ENCODE measurements at places on chromosomes 2 and 18.

DNA sequence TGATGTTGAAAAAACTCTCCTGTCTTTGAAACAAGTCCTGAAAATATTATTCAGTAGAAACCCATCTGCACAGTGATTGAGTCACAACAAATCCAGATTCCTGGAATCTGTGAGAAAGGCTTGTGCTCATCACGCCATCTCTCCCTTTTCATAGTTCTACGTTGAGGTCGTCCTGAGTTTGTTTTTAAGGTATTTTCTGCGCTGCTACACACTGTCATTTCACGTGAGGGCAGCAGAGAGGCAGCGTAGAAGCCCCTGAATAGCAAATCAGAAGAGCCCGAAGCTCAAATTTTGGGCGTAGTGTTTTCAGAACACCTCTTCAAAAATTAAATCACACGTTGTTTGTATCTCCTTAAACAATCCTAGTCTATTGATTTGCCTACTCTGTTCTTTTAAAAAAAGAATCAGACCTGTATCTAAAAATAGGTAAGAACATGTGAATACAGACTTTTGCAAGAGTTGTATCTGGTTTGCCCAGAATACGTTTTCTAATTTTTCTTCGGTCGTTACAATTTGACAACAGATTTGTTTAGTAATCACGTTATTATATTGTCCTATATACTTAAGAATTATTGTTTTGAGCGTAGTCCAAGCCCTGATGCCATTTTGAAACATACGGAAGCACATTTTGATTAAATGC is 61.6 kb upstream of the SLC38A11 start:
- no peak for DNase-seq

DNA sequence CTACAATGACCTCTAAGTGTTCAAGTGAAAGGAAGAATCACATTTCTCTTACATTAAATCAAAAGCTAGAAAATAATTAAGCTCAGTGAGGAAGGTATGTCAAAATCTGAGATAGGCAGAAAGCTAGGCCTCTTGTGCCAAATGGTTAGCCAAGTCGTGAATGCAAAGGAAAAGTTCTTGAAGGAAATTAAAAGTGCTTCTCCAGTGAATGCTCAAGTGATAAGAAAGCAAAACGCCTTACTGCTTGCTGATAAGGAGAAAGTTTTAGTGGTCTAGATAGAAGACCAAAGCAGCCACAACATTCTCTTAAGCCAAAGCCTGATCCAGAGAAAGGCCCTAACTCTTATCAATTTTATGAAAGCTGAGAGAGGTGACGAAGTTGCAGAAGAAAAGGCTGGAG is 932.3 kb upstream of the ACVR2A start:
- DNase-seq = no peak

GRCh38 chr2:23563673-23564614 is 179.0 kb downstream of the KLHL29 start:
- no peak for DNase-seq

- no peak for DNase-seq
Measured at GRCh38 chr2:46148369-46148736, 148.9 kb upstream of the EPAS1 start.

DNA sequence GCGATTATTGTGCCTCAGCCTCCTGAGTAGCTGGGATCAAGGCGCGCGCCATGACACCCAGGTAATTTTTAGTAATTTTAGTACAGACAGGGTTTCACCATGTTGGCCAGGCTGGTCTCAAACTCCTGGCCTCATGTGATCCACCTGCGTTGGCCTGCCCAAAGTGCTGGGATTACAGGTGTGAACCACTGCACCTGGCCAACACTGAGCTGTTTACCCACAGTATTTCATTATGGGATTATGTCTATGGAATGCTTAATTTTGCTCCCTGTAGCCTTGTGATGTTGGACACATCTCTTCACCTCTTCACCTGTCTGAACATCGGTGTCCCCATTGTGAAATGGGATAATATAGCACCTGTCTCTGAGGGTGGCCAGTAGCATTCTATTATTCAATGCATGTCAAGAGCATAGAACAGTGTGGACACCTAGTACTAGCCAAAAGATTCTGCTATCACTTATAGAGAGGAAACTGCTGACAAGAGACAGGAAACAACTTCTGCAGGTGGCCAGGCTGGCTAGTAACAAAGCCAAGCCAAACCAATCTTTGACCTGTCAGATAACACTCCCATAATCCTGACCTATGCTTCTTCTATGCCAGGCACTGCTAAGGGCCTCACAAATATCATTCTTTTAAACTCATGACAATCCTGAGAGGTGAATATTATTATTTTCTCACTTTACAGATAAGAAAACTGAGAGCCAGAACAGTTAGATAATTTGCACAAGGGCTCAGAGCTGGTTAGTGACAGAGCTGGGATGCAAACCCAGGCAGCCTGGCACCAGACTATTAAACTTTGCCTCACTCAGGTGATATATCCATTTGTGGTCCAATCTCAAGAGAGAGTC is 29.4 kb upstream of the REEP1 start:
- DNase-seq = no peak

- no peak for DNase-seq
Measured at GRCh38 chr2:204282525-204282924, 262.8 kb upstream of the PARD3B start.

DNA sequence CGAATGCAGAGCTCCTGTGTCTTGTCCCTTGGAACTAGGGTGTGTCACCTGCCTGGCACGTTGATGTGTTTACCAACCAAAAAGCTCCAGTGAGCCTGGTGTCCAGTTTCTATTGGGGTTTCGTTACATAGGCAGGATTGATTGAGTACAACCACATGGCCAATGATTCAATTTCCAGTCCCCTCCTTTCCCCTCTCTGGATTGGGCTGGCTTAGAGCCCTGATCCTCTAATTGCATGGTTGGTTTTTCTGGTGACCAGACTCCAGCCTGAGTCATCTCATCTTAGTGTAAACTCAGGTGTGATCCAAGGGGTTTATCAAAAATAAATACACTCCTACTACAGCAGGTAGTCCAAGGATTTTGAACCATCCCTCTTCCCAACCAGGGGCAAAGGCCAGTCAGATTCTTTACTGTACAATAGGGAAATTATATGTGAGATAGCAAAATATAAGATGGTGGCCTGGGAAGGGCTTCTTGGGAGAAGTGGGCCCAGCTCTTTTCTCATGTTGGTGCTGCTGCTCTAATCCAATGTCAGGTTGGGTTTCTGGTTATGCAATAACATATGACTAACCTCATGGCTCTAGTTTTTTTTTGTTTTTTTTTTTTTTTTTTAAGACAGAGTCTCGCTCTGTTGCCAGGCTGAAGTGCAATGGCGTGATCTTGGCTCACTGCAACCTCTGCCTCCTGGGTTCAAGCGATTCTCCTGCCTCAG is 64.7 kb upstream of the MGAT5 start:
- no peak for DNase-seq

DNA sequence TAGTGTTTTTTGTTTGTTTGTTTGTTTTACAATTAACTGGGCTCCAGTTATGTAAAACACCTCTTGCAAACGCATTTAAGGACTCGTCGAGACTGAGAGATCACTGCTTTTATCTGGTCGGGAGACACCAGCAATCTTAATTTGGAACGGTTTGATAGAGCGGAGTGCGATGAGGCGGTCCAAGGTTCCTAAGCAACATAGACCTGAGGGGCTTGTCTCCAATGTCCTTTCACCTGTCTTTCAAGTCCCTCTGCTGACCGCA is 729 bp upstream of the SELENOI start:
- DNase-seq = no peak

DNA sequence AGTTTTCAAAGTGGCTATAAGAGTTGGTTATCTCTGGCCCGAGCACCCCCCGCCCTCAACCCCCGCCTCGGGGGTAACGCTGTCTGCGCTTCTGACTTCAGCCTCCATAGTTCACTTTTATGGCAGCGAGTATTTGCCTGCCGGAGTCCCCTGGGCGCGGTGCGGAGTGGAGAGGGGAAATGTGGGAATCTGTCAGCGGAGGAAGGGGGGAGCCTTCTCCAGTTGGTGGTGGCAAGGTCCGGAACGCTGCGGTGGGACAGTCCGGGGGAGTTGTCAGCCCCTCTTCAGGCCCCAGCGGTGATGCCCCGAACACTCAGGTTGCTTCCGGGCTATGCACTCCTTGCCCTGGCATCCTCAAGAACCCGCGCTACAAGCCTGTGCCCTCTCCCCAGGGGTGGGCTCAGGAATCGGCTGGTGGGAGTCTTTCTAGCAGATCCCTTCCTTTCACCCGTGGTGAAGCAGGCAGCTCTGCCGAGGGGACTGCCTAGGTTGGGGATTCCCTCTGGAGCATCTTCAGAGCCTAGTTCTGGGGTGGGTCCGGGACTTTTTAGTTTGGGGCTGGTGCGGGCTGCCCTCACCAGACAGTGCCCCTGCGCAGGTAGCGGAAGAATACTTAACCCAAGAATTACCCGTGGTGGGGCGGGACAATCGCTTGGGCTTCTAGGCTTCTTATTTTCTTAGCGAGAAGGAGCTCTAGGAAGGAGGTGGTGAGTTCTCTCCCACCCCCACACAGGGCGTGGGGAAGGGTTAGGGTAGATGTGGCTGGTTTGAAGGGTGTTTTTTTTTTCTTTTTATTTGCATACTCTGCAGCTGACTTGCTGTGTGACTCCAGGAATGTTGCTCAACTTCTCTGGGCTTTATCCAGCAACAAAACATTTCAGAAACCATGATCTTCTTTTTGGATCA is 1.6 kb downstream of the ATOH8 start:
- DNase-seq = no peak

- DNase-seq = no peak
Measured at GRCh38 chr2:230778350-230779063, 65.9 kb downstream of the CAB39 start.

DNA sequence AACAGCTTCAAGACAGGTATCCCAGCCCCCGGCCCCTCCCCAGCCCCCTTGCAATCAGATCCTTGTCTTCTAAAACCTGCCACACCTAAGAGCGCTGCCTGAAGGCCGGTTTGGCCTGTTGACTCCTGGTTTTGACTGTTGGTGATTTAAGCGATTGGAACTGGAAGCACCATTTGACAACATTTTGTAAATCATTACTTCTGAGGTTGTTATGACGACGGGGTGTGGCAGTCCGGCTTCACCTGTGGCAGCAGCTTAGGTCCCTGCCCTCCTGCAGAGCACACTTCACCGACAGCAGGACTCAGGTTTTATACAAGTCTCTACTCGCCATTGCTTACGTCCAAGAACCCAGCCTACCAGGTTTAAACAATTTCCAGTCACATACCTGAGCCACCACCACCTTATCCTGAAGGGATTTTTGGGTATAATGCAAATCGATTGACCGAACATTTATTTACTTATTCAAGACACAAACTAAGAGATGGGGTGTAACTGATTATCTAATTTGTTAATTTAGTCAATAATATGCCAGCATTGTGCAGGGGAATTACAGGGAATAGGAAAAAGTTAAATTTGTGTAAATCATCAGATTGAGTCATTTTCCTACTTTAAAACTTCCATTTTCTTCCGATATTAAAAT is 707 bp upstream of the DGUOK start:
- DNase-seq = no peak

DNA sequence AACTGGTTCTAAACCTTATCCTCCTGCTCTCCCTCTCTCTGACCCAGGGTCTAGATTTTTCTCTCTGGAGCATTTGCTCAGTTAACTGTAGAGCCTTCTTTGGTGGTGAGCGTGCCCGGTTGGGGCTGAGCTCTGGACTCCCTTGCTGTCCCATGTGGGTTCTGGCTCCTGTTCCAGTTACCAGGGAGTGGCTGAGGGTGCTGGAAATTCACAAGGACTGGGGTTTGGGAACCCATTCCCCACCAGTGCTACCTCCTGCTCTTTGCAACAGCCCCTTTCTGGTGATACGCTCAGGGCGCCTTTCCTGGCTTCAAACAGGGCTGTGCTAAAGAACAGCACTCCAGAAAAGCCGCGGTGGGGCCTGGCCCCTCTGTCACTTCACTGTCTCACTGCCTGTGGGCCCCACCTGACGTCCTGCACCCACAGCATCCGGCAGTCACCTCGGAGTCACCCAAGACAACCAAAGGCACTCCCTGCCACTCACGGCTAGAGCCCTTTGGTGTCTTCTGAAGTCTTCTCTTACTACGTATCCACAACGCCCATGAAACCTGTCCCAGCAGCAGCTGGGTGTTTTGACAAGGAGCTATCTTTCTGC is 41.3 kb downstream of the CAPN13 start:
- no peak for DNase-seq

GRCh38 chr2:47134386-47135090 is 20.6 kb downstream of the STPG4 start:
- no peak for DNase-seq

DNA sequence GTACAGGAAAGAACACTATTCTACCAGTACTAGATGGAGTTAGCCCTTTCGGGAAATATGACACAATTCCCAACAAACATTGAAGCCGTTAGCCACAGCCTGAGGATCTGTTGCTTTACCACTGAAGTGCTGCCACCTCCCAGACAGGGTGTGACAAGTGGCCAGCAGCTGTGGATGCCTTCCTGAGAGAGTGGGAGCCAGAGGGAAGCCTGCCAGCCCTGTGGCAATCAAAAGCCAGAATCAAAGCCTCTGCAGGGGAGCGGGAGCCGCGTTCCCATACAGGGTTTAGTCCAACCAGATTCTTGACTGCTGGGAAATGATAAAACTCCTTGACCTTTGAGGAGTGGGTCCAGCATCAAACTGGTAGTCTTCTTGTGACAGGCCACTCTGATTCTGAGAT is 38.0 kb downstream of the SLC4A1AP start:
- no peak for DNase-seq

DNA sequence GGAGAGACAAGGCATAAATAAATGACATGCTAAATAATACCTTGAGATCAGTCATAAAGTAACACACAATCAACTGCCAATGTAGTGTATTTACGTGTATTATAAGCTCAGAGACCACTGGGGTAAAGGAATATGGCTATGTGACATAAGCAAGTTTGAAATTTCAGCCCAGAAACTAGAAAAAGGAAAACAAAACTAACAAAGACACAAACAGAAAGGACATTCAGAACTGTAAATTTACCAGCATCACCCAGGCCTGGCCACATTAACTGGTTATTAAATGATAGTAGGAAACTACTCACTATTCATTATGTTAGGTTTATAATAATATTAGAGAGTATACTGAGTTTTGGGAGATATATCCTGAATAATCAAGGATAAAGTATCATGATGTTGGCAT is 98.8 kb downstream of the METTL8 start:
- DNase-seq = no peak

DNA sequence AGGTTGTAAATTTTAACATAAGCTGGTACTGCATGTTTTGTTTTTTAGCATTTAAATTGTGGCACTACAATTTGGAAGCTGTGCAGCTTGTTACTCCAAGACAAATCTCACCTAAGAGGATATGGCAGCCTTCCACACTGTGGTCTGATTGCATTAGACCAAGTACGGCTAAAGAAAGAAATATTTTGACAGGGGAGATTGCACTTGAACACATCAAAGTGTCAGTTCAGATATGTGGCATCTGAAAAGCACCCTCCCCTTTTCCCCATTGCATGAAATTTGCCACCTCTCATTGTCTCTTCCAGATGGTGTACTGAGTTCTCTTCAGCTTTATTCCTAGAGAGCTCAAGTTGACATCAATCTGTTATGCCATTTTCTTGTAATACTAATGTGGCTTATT is 295.9 kb downstream of the ERBB4 start:
- no peak for DNase-seq

GRCh38 chr2:8571792-8572499 is 109.9 kb upstream of the ID2 start:
- DNase-seq = no peak

GRCh38 chr2:102122115-102122514 is 20.4 kb upstream of the IL1R1 start:
- peak; percentile 86 for DNase-seq

- DNase-seq = no peak
Measured at GRCh38 chr2:173223871-173224270, 130.8 kb upstream of the CDCA7 start.

- no peak for DNase-seq
Measured at GRCh38 chr2:38685116-38685735, 19.3 kb downstream of the GALM start.

All from non-pigmented ciliary epithelial cell (primary cell).